ENCODE measurements at places on chromosomes 7 and 10.

- no peak for DNase-seq
Observed at GRCh38 chr7:91379236-91379635, 115.0 kb downstream of the FZD1 start.

DNA sequence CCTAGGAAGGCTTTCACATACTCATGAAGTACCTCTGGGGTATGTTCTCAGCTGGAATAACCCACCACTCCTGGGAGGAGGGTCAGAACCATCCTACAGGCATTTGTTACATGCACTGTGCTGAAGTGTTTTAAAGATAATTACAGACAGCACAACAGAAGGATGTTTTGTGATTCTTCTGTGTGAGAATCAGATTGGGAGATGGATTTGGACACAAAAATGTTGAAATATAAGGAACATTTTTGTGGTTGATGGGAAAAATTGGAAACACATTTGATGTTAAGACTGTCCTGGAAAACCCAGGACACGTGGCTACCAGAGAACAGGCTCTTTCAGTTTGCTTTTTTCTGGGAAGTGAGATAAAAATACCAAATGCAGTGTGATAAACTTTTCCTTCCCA, 61.4 kb downstream of the BICC1 start:
- no peak for DNase-seq

DNA sequence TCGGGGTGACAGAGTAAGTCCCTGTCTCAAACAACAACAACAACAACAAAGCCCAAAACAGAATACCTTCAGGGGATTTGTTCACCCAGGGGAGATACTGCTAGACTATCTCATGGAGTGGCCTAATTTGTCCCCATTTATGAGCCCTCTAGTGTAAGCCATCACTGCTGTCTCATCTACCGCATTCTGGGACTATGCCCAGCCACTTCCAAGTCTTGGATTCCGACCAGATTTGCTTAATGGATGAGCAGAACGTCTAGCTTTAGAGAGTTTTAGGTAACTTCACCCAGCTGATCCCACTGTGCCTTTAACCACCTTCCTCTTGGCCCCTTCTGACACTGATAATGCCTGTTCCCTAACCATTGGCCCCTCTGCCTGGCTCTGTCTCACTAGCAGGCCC, 47.1 kb downstream of the PAPSS2 start:
- DNase-seq, result no peak

DNA sequence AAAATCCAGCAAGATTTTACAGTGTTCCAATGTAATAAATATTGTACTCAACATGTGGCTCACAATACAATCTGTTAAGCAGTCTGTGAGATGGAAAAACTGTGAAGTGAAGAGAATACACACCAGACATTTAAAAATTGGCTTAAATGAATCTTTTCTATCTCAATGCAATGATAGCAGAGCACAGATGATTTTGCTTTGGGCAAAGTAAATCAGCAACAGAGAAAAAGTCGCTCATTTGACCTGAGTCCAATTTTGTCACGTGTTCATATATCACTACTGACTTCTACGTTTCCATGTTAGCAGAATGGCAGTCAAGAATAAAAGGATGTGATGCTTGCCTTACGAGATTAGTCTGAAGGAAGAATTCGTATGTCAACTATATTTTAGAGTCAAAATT, 506.7 kb downstream of the POM121L12 start:
- no peak for DNase-seq

- no peak for DNase-seq
Observed at GRCh38 chr7:155062411-155062810, 7.7 kb upstream of the HTR5A start.

DNA sequence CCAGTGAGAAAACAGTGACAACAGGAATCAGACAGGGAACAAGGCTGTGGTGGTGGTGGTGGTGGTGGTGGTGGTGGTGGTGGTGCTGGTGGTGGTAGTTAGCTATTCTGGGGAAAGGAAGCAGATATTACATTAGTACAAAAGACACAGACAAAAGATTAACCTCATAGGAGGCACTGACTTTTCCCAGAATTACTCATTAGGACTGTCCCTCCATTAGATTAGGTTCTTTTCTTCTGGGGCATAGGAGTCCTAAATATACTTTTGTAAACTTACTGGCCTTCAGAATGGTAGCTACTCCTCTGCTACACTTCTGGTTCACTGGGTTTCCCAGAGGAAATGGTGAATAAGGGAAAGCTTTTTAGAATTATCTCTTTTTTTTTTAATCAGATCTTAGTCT, 156.6 kb upstream of the SEMA3D start:
- DNase-seq, result no peak

GRCh38 chr7:24283897-24284698, at the start of gene NPY:
NPY (plus strand) TSS chr7:24284190; CDS start chr7:24285241, 1,051 bp downstream.
- no peak for DNase-seq

DNA sequence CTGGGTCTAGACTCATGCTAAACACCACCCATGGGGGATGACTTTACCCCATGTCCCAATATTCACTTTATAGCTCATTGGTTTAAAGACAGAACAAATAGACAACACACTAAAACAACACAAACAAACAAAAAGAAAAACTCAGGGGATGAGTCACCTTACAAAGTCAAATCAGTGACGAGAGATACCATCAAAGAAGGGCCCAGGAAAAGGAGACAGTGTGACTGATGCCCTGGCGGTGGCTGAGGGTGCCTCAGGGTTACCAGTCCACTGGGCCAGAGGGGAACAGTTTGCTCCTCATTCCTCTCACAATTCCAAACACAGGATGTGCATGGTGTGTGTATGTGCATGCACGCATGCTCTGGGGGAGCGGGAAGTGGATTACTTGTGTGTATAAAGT, 171.3 kb upstream of the PRKCQ start:
- no peak for DNase-seq

DNA sequence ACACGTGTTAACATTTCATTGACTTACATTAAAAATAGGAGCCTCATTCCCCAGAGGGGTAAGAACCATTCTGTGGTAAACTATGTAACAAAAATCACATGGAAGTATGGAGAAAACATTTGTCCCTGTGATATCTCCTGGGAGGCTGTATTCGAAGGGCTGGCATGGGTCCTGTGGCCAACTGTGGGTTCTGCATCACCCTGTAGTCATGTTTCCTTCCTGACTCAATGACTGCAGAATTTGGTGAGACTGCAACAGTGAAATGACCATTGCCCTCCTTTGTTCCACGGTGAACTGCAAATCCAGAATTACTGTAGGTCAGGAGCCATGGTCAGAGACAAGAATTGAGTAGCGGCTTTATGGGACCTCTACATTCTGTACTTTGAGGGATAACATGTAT, 3.6 kb upstream of the ZEB1 start:
- no peak for DNase-seq

Data from stimulated activated CD4-positive, alpha-beta T cell treated with anti-CD3 and anti-CD28 coated beads, Interleukin-1b, Interleukin-23, amount 100 ng/mL, for 1 hour (primary cell).